ENCODE measurements at places on chromosomes 3 and 15.

DNA sequence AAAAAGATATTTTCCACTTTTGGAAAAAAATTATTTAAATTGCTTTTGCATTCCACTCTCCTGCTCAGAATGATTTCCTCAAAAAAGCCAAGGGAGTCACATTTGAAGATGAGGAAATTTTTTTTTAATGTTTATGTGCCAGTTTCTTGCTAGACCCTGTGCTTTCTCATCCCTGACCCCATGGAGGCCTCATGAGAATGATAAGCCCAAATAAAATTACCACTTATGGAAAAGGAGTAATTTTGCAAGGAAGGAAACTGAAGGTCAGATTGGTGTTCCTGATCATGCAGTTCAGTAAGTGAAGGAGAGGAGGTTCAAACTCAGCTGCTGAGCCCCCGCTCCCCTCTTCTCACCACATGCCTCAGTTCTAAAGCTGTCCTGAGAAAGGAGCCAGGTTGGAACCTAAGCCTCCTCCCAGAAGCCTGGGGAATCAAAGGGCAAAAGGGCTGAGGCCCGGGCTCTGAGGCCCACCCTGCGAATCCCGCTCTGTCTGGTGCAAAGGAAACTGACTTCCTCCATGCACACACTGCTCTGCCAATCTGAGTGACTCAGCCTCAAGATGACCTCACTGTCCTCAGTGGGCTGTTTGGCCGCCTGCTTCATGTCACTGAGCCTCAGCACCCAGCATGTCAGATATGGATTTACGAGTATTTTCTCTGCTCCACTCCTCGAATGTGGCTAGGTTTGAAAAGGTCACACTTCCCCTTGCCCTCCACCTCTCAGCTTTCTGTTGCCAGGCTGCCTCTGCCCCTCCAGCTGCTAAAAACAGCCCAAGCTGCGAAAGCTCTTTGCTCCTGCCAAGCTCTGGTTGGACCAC lies 56.9 kb upstream of the FLNB start:
- DNase-seq: peak; percentile 62

- no peak for DNase-seq
Measured at GRCh38 chr3:33181229-33181628, 37.4 kb downstream of the SUSD5 start.

- no peak for DNase-seq
Measured at GRCh38 chr3:184545769-184546168, 15.8 kb upstream of the EPHB3 start.

DNA sequence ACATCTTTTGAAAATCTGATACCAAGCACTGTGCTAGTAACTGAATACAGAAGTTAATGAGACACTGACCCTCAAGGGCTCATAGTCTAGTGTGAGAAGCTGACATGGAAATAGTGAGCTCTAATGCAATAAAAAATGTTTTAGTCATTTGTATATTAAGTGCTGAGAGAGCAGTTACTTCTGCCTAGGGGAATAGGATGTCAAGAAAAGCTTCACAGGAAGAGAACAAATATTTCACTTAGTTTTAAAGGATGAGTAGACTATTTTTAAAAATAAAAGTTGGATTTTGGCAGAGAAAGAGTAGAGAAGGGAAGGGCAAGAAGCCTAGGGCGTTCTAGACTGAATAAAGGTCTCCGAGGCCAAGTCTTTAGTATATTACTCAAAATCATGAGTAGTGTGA lies 158.4 kb downstream of the ATG7 start:
- DNase-seq: no peak

- DNase-seq: no peak
Measured at GRCh38 chr3:184040010-184040409, 8.5 kb downstream of the HTR3D start.

DNA sequence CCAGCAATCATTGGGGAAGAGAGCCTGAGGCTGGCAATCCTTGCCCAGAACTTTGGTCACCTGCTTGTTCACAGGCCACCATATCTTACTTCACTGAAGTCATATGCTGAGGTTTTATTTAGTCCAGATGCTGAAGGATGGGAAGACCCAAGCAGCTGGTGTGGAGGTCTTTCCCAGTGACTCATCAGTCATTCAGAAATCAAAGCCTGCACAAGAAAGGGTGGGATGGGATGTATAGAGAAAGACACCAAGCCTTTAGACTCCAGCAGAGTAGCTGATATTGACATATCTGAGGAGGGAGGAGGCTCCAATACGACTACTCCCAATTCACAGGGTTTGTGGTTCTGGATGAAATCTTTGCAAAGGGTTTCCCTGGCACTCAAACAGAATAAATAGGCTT lies 13.0 kb upstream of the PHLDB2 start:
- no peak for DNase-seq

DNA sequence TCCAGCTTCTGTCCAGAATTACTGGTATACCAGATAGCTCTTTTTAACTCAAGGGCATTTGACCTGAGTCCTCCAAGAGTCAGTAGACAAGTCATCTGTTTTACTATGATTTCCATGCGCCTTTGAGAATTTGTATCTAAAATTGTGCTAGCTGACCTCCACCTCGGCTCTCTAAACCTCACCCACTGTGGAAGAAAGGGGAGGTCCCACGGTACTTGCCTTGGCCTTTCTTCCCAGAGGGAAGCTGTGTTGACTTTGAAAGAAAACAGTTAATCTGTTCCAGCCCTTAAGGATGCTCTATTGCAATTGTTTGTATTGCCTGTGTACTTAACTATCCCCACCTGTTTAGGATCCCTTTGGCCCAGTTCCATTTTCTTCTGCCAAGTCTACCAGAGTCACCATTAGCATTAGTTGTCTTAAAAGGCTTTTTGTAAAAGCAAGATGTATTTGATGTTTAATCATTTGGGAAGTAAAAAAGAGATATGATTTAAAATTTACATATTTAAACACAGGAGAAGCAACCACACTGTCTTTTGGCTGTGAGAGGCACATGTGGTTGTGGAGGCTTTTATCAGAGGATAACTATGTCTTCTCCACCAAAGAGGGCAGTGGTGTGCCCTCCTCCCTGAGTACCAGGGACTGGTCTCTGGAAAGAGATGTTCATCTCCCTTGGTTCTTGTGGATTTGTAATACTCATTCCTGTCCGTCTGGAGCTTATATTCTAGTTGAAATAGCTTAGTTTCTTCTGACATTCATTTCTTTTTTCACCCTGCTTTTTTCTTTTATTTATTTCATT lies 88.8 kb downstream of the CRTC3 start:
- DNase-seq: no peak

DNA sequence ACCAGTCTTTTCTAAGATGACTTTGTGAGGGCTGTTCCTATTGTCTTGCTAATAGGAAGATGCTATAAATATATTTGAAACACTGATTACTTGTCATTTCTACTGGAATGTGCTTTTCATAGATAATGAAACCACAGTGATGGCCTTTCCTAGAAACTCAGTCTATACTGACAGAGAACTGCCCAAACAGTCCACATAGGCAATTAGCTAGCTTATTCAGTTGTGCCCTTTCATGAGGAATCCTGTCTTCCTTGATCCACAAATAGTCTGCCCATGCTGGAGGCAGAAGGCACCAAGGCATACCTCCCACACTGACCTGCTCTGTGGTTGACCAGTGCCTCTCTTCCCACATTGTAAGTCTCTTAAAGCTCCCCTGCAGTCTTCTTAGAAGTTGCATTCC lies 135.9 kb downstream of the CMSS1 start:
- DNase-seq: no peak

DNA sequence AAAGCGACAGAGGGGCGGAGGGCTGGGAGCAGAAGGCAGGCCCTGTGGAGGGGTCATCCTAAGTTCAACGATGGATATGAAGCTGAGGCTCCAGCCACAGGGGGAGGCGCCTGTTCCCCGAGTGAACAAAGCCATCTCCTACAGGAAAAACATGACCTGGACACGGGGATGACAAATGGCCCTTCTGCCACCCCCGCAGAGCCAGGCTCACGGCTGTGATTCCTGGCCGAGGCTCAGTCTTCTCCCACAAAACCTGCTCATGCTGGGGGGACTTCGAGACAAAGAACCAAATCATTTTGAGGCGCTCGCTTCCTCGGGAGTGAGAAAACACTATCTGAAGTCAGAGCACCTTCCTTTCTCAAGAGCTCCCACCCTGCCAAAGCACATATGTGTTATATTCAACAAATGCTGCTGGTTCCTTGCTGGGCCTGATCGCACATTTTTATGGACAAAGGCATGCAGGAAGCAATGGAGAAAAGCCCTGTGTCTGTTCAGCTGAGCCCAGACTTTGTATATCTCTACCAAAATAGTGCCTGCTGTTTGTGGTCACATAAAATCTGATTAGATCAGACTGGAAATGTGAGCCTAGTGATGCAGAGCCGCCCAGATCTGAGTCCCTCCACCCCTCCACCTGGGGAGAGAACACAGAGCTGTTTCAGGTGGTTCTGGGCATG lies 5.6 kb downstream of the RBP1 start:
- peak; percentile 57 for DNase-seq

- peak; percentile 76 for DNase-seq
Measured at GRCh38 chr3:23685541-23686258, 120.1 kb upstream of the UBE2E1 start.

DNA sequence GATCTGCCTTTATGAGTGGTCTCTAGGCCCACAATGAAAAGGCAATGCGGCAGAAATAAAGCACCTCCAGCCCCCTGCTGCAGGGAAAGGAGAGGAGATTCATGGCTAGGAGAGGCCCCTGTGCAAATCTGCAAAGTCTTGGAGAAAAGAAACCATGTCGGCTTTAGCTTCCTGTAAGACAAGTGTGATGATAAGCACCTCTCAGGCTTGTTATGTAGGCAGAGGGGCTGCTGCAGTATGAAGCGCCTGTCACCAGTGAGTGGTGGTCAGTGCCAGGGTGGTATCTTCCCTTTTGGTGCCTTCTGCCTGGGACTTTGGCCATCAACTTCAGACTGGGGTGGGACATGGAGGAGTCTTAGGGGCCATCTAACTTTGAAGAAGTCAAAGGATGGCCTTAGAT lies 59.2 kb upstream of the ARHGEF3 start:
- no peak for DNase-seq

- no peak for DNase-seq
Measured at GRCh38 chr3:191889106-191889505, 428.1 kb downstream of the PYDC2 start.

DNA sequence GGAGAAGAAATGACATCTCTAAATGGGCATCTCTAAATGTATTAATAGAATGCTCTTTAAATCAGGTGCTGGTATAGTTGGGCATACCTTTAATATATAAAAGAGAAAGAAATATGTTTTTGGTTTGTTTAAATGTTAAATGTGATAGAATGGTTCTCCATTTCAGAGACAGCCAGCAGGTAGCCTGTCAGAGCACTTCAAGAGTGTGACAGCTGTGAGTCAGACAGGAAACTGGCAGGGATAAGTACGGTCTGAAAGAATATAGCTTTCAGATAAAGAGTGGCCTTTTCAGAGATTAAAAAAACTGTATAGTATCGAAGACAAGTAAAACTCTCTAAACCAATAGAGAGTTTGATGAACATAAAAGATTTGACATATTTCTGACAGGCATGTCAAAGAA lies 654.1 kb downstream of the IGSF11 start:
- DNase-seq: no peak

DNA sequence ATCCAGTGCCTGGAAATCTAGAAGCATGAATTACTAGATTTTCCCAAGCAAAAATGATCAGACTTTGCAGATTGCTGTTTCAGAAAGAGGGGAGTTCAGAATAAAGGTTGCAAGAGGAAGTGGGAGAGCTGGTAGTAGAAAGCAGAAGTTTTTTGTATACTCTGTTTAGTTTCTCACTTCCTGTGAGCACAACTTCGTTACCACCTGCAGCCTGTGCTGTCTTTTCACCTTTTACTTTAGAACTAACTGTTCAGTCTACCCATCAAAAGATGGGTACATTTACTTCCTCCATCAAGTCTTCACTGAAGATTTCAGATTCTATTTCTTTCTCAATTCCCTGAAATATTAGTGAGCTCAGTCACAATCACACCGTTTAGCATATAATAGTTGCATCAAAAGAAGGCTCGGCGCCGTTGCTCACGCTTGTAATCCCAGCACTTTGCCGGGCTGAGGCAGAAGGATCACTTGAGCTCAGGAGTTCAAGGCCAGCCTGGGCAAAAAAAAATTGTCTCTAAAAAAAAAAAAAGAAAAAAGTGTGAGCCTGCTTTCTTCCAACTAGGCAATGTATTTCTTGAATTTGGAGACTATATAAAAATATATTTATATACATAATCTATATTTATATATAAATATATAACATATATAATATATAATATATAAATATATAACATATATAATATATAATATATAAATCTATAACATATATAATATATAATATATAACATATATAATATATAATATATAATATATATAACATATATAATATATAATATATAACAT lies 1.8 kb upstream of the CEP97 start:
- DNase-seq: no peak

GRCh38 chr3:7322957-7323669 lies 462.2 kb downstream of the GRM7 start:
- no peak for DNase-seq

GRCh38 chr3:49172551-49173041 lies 1.2 kb downstream of the KLHDC8B start:
- DNase-seq: no peak

DNA sequence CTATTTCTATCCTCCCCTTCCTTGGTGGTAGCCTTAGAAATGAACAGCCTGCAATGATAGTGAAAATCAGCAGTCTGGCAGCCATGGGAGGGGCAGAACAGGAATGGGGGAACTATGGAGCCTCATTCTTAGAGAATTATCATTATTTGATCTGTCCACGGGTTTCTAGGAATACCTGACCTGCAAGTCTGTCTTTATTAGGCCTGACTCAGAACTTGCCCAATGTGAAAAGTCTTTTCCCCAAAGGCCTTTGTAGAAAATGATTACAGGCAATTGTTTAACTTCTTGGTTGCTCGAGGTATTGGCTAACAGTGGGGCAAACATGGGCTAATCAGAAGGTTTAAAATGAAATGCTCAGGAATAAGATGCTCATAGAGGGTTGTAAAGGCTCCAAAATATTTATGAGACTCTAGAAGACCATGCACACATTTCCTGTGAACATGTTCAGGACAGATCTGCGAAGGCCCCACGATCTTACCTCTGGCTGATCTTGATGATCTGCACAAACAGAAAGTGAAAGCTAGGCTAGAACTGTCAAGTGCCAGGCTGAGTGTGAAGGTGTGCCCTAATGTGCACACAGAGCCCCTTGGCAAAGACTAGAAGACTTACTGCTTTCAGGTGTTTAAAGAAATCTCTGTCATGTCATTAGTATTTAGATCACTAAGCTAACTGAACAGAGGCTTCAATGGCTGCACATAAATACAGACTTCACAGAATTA lies 39.6 kb upstream of the LAMP3 start:
- no peak for DNase-seq

DNA sequence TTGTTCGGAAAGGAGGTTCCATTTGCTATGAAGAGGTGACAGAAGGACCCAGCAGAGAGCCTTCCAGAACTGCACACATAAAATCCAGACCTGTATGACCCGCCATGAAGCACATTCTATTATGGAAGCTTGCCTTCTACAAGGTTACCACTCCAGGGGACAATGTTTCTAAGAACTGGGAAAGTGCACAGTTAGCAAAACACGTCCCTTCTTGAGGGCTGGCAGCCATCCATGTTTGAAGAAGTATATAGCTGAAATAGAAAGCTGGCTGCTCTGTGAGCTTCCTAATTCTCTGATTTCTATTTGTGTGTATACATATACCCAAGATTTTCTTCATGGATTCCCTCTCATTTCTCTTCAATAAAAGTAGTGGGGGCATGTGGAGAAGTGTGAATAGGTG lies 74.6 kb downstream of the CNTN3 start:
- DNase-seq: no peak
